ENCODE measurements at places on chromosomes 5 and 9.

DNA sequence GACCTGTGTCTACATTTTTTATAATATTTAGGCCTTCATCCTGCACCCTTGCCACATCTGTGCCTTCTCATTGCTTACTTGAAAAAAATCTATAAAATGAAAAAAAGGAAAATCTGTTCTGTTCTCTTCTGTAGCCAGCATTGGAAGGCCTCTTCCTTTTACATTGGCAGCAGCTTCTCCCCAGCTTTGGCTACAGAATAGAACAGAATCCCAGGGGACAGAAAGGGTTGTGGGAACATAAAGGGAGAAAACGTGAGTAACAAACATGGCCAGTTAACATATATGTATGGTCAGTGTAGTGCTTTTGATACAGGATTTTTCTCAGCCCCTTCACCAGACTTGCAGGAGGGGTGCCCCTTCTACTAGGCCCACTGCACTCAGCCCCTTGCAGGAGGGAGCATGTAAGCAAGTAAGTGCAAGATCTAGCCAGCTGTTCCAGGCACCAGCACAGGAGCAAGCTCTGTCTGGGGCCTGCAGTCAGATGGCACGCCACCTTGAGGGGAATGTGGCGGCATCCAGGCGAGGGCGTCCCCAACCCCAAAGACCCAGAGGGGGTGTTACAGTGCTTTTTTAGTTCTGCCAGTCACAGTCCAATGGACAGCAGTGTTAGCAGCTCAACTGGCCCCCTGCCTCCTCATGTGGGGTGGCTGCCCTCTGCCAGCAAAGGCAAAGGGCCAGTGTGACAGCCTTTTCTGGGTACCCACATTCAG is 330.5 kb upstream of the ZNF462 start:
- DNase-seq: no peak

- no peak for DNase-seq
Measured at GRCh38 chr9:37968228-37968701, 64.3 kb upstream of the SLC25A51 start.

DNA sequence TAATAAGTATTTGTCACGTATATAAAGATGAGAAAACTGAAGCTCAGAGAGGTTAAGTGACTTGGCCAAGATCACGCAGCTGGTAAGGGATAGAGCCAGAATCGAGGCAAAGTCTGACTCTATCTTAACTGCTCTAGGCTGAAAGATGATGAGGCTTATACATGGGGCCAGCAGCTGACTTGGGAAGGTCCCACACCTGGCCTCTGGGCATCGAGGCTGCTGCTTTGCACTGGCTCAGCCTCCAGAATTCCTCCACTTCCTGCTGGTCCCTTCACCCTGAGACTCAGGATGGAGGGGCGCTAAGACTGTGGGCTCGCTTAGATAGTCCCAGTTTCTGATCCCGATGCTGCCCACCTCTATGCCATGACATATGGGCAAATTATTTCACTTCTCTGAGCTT is 35.2 kb downstream of the CAMK2A start:
- DNase-seq: no peak

DNA sequence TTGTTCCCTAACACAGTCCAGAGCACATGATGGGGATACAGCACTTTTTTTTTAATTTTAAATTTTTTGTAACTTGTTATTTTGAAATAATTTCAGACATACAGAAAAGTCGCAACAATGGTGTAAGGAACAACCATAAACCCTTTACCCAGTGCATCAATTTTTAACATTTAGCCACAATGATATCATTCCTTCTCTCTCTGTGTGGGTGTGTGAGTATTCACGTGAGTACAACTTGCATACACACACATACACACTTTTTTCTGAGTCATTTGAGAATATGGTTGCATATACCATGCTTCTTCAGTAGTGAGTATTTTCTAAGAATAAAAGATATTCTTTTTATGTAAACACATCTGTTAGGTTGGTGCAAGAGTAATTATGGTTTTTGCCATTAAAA is 135.2 kb downstream of the ARHGAP26 start:
- no peak for DNase-seq

- peak; percentile 11 for DNase-seq
Measured at GRCh38 chr5:1204693-1205242, 3.4 kb downstream of the SLC6A19 start.

DNA sequence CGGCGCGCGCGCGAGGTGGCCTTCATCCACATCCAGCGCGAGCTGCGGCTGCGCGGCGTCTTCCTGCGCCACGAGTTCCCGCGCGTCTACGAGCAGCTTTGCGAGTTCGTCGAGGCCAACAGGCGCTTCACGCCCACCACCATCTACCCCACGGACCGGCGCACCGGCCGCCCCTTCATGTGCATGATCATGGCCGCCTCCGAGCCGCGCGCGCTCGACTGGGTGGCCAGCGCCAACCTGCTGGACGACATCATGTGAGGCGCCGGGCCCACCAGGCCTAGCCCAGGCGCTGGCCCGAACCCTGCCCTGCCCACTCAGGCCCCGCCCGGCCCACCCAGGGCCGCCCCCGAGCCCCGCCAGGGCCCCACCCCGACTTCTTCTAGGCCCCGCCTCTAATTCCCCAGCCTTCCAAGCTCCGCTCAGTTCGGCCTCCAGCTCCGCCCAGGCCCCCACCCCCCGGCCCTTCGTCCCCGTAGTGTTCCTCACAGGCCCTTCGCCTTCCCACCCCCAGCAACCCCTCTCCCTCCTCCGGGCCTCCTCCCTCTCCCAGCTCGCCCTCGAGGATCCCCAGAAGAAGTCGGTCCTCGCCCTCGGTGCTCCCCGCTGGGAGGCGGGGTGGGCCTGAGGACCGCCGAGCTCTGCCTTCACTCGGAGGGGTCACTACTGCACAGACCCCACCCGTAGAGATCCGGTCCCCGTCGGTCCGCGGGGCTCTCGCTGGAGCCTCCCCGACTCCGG is 2.0 kb upstream of the PHPT1 start:
- DNase-seq: no peak

DNA sequence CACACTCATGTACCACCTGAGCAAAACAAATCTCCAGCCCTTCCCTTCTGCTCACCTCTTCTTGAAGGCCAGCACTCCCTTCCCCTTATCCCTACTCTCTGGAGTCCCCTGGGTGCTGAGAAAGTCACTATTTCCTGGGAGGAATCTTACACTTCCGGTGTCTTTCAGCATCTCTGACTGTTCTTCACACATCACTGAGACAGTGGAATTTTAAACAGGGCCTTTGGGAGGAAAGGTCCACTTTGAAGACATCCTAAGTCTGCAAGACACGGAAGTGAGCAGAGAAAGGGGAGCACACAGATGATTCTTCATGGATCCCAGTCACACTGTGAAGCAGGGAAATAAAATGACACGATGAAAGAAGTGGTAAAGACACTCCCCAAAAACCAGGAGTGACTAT is 25.6 kb downstream of the FRMD3 start:
- no peak for DNase-seq

GRCh38 chr5:137923856-137924255 is 34.6 kb downstream of the PKD2L2 start:
- no peak for DNase-seq

GRCh38 chr5:136028782-136029742 is at the start of gene TGFBI:
TSS of gene TGFBI (plus strand) at chr5:136028988. CDS start at chr5:136029056, 68 bp downstream.
- DNase-seq: no peak

GRCh38 chr5:123987956-123988355 is 476.0 kb downstream of the CSNK1G3 start:
- DNase-seq: no peak

GRCh38 chr9:131817627-131818026 is 77.8 kb upstream of the RAPGEF1 start:
- DNase-seq: no peak
